ENCODE measurements at places on chromosomes 5 and 9.

DNA sequence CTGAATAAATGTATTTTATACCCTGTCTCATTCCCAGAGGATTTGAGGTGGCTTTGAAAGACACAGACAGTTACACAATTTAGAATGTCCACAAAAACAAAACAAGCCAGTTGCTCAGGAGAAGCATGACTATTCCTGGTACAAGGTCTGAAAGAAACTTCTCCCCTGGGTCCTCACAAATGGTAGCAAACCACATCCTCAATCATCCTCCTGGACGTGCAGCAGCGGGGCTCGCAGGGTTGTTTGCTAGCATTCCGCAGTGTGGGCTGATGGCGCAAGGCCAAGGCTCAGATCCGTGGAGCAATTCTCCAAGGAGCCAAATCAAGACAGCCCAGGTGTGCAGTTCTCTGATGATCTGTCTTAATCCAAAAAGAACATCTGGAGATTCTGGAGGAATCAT is 210.3 kb downstream of the ACTL7B start:
- DNase-seq: no peak

DNA sequence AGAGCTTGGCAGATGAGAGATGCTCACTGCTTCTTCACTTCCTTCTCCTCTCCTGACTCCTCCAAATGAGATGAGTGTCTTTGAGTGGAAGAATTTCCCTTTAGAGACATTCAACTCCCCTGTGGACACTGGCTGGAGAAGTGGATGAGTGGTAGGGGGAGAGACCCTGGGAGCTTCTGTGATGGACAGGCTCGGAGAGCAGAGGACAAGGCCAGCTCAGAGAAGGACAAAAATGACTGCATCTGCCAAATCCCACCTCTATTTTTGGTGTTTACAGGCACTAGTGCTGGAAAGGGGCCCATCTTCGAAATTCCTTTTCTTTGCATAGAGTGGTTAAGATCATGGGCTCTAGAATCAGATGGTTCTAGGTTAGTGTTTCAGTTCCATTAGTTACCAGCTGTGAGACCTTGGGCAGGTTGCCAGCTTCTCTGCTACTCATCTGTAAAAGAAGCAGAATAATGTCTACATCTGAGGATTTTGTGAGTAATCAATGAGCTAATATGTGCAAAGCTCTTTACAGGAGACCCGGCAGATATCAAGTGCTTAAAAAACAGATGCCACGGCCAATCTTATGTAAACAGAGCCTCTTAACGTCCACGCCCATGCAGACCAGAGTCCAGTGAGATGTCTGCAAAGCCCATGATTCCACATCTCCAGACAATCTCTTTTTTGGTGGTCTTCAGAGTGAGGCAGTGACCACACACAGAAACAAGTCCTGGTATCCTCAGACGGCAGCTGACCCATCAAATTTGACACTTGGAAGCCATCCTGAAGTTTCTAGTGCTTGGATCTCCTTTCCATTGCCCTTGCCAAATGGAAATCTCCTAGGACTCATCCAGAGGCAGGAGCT is 13.6 kb upstream of the COL27A1 start:
- no peak for DNase-seq

DNA sequence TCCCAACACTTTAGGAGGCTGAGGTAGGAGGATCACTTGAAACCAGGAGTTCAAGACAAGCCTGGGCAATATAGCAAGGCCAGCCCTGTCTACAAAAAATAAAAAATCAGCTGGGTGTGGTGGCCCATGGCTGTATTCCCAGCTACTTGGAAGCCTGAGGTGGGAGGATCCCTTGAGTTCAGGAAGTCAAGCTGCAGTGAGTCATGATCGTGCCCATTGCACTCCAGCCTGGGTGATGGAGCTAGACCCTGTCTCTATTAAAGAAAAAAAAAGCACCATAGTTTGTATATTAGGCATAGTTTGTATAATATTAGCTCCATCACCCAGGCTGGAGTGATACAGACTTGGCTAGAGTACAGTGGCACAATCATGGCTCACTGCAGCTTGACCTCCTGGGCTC is 9.6 kb upstream of the NME5 start:
- no peak for DNase-seq

GRCh38 chr9:76594764-76595424 is 135.9 kb downstream of the GCNT1 start:
- no peak for DNase-seq

DNA sequence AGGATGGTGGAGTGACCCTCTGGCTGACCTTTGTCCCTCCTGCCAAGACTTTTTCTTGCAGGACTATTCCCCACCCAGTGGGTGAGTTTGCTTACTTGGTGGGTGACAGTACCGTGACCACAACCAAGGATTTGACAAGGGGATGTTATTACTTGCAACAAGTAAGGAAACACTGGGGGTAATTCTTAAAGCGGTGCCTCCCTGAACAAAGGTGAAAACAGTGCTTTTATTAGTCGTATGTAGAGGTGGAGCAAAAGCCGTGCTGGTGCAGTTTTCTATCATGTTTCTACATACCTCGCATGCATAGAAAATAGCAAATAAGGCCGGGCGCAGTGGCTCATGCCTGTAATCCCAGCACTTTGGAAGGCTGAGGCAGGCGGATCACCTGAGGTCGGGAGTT is 41.0 kb upstream of the KDM4C start:
- DNase-seq: no peak

DNA sequence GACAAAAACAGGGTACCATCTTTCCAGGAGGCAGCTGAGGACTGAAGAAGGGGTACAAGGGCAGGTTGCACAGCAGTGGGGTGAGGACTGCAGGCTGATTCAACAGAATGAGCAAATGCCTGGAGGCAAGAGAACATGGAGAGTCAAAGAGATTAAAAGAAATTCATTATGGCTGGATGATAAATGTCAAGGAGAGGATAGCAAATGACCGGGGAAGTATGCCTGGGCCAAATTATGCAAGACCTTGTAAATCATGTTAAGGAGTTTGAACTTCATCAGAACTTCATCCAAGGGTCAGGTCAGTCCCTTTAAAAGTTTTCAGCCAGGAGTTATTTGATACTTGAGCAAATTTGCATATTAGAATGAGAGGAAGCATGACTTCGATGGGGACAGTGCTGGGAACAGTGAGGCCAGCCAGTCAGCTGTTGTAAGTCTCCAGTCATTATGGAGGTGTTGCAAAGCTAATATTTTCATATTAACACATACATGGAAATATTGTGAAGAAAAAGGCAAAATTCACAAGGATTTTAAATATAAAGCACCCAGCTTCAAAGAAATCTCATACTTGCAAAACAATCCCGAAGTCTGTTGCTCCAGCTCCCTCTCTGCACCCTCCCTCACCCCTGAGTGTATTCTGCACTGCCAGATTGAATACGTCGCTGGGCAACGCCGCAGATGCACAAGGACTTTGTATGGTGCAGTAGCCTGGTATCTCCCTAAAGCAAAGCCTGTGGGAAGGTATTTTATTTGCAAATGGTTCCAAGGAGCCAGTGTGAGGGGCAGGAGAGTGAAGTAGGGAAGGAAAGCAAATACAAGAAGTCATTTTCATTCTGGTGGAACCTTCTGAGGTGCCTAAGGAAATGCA is 509.8 kb upstream of the TLE4 start:
- DNase-seq: no peak

GRCh38 chr5:142997591-142997990 is 227.4 kb downstream of the ARHGAP26 start:
- no peak for DNase-seq

DNA sequence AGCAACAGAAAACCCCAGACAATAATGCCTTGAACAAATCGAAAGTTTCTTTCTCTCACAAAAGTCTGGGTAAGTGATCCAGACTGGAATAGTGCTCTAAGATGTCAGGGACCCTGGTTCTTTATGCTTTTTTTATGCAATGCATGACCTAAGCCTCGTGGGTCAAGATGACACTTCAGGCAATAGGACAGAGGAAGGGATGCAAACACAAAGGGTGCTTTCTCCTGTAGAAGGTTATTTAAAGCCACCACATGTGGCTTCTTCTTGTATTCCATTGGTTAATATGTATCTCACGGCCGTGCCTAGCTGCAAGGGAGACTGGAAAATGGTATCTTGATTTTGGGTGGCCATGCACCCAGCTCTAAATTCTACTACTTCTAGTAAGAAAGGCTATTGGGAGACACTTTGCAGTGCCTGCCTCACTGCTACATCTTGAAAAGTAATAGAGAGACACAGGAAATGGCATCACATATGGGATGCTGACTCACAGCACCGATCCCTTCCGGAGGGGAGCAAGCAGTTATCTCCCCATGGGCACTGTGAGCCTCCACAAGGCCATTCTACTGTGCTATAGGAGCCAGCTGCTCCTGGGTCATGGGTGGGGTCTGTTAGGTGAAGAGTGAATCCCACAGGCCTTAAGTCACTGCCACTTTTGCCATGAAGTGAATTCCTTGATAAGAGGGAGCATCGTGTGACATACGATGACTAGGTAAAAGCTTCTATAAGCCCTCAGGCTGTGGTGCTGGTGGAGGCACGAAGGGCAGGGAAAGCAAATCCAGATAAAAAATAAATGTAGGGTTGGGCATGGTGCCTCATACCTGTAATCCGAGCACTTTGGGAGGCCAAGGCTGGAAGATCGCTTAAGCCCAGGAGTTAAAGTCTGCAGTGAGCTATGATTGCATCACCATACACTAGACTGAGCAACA is 32.5 kb upstream of the RAB14 start:
- DNase-seq: no peak

GRCh38 chr5:178627259-178627598 is 379 bp upstream of the CLK4 start:
- DNase-seq: no peak

DNA sequence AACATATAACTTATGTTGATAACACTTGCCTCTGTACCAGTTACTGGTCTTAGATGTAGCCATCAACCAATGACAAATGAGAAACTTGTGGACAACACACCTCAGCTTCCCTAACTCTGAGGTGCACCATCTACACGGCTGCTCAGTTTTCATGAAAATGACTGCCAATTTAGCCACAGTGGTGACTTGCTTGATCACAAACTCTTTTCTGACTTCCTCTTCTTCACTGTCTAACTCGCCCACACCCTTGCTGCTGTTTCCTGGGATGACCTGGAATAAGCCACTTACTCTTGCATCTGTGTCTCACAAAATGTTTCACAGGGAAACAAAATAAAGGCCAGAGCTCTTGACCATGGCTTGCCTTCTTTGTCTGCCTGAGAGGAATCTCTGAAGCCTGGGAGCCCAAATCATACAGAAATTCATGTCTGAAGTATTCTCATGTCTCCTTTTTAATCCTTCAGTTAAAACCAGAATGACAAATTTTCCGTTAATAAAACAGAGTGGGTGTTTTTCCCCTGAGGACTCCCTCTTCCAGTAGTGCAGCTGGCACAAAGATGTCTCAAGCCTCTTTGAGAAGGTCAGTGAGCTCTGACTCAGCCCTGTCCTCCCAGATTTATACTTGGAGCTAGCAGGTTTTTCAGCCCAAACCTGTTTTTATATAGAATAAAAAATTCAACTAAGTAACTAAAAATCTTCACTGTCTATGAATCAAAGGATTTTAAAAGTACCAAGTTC is 126.5 kb upstream of the PAM start:
- no peak for DNase-seq

DNA sequence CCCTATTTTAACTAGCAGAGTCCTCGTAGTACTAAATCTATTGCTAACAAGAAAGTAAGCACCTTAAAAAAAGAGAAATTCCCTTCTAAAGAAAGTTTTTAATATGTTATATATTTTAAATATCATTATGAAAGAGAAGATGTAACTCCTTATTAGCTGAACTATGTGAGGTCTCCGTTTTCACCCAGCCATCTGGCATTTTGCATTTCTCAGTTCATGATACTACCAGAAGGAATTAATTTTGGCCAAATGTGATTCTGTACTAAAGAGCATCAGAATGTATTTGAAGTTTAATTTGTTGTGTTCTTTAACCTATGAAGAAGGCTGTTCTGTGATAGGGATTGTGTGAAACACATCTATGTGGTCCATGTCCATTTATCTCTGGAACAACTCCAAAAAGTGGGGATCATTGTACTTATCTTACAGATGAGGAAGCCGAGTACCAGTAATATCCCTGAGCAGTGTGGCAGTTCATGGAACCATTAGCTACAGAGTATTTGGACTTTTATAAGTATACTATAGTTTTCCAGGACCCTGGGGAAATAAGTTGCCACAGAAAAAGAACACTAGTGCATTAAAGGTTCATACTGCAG is 29.8 kb downstream of the TNFAIP8 start:
- DNase-seq: no peak

DNA sequence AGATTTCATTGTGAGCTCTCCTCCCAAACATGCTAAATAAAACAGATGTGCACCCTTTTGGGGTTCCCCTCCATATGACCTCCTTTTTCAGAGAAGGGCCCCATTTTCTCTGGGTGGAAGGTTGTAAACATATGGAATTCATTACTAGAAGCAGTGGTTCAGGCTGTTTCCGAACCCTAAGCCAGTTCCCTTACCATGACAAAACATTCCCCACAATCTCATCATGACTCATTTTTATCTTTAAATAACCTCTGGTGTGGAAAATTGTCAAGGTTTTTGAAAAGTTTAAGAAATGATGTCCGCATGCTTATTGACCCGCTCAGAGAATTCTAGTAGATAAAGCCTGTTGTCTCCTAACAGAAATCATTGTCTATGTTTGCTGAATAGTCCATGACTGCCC is 127.3 kb upstream of the PIK3R1 start:
- no peak for DNase-seq
